Astrocyte of the cerebellum (primary cell): ENCODE measurements at places on chromosomes 13 and 19.
A peak's percentile ranks its signal among the peaks of the same experiment; 100 is the strongest.

GRCh38 chr19:46270521-46271256 is 26.2 kb upstream of the HIF3A start:
- DNase-seq, result no peak

- peak; percentile 92 for DNase-seq
Measured at GRCh38 chr19:19821366-19821951, at the start of gene ZNF506. Gene ZNF506, minus strand, starts transcription at chr19:19821750. Its CDS starts 147 bp downstream, at chr19:19821603.

DNA sequence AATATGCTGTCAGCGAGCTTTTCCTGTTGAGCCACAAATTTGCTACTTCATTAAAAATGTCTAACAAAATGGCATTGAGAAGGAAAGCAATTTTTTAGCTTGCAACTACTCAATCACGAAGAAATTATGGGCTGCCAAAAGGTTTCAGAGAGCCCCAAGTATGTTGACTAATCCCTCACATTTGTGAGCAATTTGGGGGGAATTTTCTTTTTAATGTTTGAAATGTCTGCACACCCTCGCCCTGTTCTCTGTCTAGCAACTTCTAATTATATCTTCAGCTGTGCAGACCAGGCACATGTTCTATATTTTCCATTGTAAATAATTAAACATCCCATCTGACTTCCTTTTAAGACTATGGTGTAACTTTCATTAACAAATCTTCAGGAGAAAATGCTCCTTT is 192.9 kb downstream of the DCT start:
- DNase-seq, result no peak

DNA sequence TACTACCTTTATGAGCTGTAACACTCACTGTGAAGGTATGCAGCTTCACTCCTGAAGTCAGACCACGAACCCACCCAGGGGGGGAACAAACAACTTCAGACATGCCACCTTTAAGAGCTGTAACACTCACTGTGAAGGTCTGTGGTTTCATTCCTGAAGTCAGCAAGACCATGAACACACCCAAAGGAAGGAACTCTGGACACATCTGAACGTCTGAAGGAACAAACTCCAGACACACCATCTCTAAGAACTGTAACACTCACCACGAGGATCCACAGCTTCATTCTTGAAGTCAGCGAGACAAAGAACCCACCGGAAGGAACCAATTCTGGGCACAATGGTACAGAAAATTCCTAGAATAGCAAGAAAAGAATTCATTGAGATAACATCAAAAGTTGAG is 1796.5 kb upstream of the MIR17HG start:
- peak; percentile 44 for DNase-seq

GRCh38 chr13:26855921-26856320 is 95.3 kb upstream of the GPR12 start:
- DNase-seq, result no peak

DNA sequence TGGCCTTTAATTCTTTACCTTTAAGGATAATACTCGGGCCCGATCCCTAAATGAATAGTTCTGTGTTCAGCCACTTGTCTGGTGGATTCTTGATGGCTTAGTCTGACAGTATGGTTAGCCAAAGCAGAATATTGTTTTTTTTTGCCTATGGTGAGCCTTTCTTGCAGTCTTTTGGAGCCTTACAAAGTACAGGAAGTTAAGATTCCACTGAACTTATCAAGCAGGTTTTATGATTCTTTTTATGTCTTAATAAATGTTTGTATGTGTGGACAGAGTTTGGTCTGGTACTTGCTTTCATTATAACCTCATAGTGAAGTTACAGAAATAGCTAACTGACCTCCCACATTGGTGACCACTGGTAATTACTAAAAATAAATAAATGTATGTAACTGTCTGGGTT is 17.1 kb downstream of the PCCA start:
- no peak for DNase-seq

DNA sequence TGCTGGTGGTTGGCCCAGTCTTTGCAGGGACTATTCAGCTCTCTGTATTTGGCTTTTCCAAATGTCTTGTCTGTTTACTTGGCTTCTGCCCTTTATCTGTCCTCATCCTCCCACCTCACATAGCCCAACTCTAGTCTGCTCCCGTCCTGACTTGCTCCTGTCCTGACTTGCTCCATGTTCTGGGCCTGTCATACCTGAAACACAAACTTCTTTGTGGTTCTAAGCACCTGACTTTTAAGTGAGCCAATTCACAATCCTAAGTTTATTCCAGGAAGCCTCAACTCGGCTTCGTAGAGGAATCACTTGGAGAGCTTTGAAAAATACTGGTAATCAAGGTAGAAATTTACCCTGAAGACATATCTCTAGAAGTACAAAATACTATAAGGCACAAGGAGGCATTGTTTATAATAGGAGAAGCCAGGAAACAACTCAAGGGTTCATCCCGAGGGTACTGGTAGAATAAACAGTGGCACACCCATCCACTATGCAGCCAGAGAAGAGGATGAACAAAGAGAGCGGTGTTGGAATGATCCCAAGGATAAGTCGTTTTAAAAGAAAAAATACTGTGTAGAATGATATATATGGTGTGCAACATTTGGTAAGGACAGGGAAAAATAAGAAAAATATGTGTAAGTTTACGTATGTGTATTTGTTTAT is 284.5 kb downstream of the FGF14 start:
- no peak for DNase-seq

- no peak for DNase-seq
Measured at GRCh38 chr13:110929104-110929777, 14.4 kb upstream of the ANKRD10 start.

GRCh38 chr19:16605115-16605514 is 22.9 kb downstream of the MED26 start:
- DNase-seq, result no peak

- no peak for DNase-seq
Measured at GRCh38 chr19:30163663-30164062, 208.5 kb upstream of the ZNF536 start.

- no peak for DNase-seq
Measured at GRCh38 chr19:447816-448560, 12.8 kb downstream of the SHC2 start.

- no peak for DNase-seq
Measured at GRCh38 chr19:12891553-12892021, 627 bp downstream of the GCDH start.

- DNase-seq, result no peak
Measured at GRCh38 chr19:35000338-35000646, 169 bp downstream of the GRAMD1A start.

- no peak for DNase-seq
Measured at GRCh38 chr13:20969182-20969581, 66.6 kb upstream of the XPO4 start.

DNA sequence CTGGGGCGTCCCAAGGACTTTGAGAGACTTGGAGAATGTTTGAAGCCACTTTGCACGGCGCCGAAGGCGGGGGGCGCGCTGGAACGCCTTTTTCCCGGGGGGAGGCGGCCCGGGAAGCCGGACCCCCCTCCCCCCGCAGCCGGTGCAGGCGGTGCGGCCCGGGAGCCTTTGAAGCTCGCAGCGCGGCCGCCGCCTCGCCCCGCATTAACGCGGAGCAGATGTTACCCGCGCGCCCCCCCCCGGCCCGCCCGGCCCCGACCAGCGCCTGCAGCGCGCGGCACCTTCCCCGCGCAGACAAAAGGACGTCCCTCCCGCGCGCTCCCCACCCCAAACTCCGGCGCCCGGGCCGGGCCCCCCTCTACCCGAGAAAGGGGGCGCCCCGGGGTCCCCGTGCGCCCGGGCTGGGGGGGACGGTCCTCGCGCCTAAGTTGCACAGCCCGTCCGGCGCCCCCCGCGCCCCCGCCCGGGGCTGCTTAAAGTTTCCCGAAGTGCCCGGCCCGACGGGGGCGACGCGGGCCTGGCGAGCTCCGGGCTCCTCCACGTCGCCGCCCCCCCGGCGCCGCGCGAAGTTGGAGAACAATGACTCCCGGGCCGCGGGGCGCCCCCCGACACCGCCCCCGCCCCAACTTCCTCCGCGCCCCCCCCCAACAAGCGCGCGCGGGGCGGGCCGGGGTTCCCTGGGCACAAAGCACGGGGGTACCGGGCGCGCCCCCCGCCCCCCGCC is 685 bp downstream of the TCF3 start:
- no peak for DNase-seq

GRCh38 chr13:34708566-34709313 is 233.3 kb upstream of the NBEA start:
- no peak for DNase-seq

DNA sequence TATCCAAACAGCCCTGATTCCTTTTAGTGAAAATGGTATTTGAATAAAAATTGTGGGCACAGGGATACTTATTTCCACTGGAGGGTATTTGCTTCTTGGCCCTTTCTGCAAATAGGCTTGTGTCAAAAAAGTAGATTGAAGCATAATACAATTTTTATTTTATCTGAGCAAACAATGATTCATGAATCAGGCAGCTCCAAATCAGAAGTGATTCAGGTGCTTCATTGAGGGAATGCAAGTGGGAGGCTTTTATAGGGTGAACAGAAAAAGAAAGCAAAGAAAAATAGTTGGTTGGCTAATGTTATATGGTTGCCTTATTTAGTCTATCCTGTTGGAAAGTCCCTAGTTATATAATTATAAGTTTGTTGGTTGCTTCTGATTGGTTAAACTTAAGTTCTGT is 117.9 kb downstream of the ITGBL1 start:
- DNase-seq, result no peak

- no peak for DNase-seq
Measured at GRCh38 chr13:45333251-45333976, 7.6 kb downstream of the TPT1 start.

DNA sequence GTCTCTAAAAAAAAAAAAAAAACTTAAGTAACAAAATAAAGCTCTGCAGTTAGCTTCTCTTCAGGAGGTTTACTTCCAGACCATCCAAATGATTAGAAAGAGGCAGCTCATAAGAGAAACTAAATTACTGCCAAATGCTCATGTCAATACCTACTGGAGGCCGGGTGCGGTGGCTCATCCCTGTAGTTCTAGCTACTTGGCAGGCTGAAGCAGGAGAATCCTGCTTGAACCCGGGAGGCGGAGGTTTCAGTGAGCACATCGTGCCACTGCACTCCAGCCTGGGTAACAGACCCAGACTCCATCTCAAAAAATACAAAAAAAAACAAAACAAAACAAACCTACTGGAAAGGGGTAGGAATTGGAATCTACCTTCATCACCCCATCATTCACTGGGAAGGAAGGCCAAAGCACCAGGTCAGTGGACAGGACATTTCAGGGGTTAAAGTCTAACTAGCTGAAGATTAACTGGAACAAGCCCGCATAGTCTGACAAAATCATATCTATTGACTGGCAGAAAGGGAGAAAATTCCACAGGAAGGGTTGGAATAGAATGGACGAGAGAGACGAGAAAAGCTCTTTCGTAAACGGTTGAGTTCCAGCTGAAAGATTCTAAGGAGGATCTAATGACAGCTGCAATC is 1.3 kb downstream of the ZFP14 start:
- DNase-seq, result no peak

DNA sequence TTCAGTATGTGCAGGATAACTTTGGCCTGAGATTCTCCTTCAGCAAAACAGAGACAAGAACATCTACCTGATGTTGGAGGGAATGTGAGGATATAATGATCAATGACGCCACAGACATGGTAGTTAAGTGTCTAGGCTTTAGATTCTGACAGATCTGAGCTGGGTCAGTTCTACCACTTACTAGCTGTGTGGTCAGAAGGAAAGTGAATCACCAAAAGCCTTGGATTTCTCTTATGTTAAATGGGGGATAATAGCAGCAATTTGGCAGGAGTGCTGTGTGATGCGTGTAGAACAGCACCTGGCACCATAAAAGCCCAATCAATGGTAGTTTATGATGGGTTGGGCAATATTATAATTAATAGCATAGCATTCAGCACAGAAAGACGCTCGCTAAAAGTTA is 41.7 kb downstream of the RXFP2 start:
- no peak for DNase-seq

DNA sequence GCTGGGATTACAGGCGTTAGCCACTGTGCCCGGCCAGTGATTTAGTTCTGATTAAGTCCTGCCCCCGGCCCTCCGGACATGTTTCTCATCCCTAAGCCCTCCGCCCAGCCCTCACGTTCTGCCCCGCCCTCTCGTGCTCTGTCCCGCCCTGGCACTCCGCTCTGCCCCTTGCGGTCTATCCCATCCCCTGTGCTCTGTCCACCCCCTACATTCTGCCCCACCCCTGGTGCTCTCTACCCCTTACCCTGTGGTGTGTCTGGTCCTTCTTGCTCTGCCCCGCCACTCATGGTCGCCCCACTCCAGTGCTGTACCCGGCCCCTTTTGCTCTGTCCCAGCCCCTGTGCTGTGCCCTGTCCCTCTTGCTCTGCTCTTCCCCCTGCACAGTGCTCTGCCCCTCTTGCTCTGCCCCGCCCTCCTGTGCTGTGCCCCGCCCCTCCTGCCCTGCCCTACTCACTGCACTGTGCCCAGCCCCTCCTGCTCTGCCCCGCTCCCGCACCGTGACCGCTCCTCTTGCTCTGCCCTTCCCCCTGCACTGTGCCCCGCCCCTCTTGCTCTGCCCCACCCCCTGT is 3.0 kb downstream of the GTPBP3 start:
- DNase-seq, result no peak

DNA sequence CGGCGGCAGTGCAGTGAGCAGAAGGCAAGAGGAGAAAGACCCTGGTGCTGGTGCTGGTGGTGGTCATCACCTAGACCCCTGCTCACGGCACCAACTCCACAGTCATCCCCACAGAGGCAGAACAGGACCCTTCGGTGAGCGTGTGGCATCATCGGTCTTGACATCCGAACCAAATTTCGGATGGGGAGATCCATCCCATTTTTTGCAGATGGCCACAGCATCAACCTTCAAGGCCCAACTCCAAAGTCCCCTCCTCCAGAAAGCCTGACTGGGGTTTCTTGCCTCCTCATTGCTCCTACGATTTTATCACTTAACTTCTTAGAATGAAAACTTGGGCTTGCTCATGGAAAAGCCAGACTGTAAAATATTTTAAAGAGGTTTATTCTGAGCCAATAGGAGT is 8.7 kb upstream of the KLK12 start:
- no peak for DNase-seq

- DNase-seq, result no peak
Measured at GRCh38 chr13:103876571-103876970, 810.4 kb upstream of the SLC10A2 start.

- no peak for DNase-seq
Measured at GRCh38 chr13:59960683-59961082, 203.0 kb downstream of the DIAPH3 start.

DNA sequence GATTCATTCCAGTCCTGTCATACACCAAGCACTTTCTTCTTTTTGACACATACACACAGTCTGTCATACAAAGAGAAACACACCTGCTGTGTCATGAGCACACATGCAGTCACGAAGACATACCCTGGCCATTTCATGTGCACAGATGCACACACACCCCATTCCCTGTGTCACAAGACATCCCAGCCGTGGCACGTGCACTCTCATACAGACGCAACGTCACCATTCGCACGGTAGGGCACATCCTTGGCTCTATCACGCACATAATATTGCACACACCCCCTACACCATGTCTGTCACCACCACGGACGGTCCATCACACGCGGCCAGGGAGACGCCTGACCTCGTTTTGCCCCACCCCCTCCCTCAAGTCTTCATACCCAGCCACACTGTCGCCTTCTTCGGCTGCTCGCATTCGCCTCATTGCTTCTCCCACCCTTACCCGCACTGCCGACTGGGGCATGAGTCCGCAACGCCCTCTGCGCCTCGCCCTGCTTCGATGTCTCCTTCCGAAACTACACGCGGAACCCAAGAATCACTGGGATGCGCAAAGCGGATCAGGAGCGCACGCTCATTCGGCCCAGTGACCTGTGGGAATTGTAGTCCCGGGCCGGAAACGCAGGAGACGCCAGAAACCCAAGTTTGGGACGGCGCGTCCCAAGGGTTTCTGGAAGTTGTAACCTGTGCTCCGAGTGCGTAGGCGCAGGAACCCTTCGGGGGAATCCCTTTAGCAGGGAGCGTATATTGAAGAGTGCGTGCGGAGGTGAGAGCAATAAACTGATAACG is 6.8 kb upstream of the ZNF283 start:
- DNase-seq, result no peak

GRCh38 chr19:5020368-5020767 is 51.5 kb downstream of the KDM4B start:
- no peak for DNase-seq
